ENCODE measurements at places on chromosomes 2 and 18.

- no peak for DNase-seq
Observed at GRCh38 chr2:236876642-236877041, 209.0 kb upstream of the COPS8 start.

GRCh38 chr2:191831410-191831994 is 15.4 kb downstream of the CAVIN2 start:
- DNase-seq = no peak

DNA sequence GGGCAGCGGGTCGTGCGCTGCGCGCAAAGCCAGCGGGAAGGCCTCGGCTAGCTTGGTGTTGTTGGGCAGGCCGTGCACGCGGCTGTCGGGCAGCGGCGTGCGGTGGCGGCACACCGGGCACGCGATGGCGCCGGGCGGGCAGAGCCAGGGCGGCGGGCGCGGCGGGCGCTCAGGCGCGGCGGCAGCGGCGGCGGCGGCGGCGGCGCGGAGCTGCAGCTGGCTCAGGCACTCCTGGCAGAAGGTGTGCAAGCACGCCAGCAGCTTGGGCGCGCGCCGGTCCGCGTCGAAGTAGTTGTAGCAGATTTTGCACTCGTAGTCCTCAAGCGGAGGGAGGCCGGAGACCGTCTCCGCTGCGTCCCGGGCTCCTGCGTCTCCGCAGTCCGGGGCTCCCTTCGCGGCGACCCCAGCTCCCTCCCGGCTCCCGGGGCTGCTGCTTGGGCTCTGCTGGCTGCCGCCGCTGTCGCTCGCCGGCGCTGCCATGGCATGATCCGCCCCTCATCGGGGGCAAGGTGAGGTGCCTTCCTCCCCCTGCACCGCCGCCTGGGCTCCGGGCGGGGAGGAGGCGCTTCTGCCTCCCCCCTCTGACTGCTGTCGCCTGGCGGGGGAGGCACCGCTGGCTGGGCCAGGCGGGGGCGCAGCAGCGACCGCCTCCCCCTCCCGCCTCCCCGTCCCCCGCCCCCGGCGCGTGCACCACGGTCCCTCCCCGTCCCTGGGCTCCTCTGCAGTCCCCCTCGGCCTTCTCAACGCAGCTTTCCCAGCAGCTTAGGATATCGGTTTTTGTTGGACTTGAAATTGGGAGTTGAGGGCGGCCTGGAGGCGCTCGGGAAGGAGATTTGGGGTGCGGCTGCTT is 21.0 kb upstream of the PAX3 start:
- no peak for DNase-seq

GRCh38 chr2:17815468-17816184 is 634 bp upstream of the MSGN1 start:
- no peak for DNase-seq

- DNase-seq = no peak
Observed at GRCh38 chr2:42754021-42754775, 9.7 kb downstream of the OXER1 start.

GRCh38 chr2:203670939-203671338 is 35.5 kb upstream of the CD28 start:
- DNase-seq = no peak

GRCh38 chr2:29055601-29056000 is 18.7 kb downstream of the PCARE start:
- DNase-seq = no peak

DNA sequence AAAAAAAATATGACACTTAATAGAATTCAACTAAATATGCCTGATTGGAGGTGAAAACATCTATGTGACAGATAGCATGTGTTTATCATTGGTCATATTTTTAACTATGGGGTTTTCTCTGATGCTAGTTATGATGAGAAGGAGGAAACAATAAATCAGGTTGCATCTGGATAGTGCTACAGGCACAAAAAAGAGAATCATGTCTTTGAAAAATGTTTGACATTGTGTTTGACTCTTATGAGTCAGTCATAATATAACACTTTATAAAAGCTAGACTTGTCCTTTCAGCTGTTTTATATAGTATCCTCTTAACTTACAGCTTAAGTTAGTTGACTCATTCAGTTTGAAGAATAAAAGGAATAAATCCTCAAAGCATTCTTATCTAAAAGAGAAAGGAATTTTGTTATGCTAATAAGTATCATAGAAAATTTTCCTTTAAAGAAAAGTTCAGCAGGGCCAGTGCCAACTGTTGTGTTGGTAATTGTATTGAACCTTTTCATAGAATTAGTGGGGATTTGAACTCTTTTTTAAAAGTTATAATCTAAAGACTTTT is 78.4 kb upstream of the UBXN4 start:
- no peak for DNase-seq

GRCh38 chr2:112048887-112049286 is 6.2 kb upstream of the TMEM87B start:
- DNase-seq = peak; percentile 14

- no peak for DNase-seq
Observed at GRCh38 chr2:124254621-124255020, 229.5 kb downstream of the CNTNAP5 start.

GRCh38 chr18:32884543-32884942 is 111.7 kb upstream of the KLHL14 start:
- DNase-seq = no peak

- no peak for DNase-seq
Observed at GRCh38 chr2:217396165-217396564, 536.3 kb upstream of the TNP1 start.

DNA sequence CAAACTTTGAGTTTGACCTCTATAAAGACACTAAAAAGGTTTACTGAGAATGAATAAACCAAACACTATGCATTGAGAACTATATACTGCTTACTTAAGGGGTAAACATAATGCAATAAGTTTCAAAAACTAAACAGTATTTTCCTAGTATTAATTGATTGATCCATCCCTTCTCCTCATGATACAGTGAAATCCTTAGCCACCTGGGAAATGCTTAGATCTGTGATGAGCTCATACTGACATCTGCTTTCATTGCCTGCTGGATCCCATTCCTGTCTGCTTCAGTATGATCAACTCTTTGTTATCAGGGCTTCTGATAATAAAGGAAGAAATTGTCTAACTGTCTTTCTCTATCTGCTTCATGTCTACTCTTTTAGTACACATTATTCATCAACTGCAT is 74.9 kb upstream of the UBE2E3 start:
- DNase-seq = no peak

- DNase-seq = no peak
Observed at GRCh38 chr2:58608146-58608545, 367.0 kb upstream of the FANCL start.

DNA sequence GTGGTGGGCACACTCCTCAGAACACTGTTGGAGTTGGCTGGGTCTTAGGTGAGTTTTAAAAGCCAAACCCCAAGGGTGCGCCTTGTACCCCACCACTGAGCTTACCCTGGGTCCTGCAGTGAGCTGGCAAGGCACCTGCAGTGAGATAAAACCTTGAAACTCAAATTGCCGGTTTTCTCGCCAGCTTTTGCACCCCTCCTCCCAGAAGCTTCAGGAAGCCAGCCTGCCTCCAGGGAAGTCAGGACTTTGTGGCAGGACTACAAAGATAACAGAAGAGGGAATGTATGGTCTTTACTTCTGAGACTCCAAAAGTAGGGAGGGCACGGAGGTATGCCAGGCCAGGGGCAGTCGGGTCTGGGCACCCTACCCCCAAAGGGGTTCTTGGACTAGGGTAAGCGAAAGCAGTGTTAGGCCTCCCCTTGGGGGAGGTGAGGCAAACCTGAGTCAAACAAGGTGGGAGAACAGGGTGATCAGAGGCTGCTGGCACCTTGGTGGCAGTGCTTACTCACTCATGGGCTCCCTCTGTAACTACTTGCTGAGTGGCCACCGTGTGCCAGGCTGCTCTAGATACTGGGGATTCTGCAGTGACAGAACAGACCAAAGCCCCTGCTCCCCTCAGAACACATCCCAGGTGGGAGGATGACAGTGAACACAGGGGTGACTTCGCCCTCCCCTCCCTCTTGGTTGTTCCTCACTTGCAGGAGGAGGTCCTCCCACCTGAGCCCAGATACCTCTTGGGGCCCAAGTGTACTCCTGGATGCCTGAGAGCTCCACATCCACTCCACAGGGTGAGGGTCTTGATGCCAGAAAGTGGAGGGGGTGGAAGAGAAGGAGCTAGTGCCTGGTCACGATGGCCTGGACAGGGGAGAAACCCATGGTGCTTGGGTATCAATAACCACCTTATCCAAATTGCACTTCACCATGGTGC is 69.3 kb upstream of the RGPD5 start:
- DNase-seq = no peak

DNA sequence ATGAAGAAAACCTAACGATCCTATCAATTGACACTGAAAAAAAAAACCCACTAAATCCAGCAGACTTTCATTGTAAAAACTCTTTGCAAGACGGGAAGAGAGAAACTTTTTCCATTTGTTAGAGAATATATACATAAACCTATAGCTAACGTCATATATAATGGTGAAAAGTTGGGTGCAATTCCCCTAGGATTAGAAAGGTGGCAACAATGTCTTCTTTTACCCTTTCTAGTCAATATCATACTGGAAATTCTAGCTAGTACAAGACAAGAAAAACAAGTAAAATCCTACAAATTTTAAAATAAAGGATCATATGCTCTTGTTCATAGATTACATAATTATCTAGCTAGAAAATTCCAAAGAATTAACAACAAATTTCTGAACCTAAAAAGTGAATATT is 1596.5 kb upstream of the LRRTM1 start:
- no peak for DNase-seq

DNA sequence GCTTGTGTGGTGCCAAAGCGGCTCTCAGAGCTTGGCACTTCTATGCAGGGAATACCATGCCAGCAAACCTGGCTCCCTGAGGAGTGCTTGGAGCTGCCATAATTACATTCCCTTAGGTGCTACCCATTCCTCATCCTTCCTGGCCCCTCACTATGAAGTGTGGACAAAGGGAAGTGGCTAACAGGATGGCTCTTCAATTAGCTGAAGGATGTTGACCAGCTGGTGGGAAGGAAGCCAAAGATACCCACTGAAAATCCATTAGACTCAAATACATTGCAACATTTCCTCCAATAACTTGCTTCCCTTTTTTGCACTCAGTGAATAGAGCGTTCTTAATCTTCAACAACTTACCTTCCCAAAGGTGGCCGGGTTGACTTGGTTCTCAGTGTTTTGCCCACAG is 8.5 kb downstream of the RFX8 start:
- no peak for DNase-seq

DNA sequence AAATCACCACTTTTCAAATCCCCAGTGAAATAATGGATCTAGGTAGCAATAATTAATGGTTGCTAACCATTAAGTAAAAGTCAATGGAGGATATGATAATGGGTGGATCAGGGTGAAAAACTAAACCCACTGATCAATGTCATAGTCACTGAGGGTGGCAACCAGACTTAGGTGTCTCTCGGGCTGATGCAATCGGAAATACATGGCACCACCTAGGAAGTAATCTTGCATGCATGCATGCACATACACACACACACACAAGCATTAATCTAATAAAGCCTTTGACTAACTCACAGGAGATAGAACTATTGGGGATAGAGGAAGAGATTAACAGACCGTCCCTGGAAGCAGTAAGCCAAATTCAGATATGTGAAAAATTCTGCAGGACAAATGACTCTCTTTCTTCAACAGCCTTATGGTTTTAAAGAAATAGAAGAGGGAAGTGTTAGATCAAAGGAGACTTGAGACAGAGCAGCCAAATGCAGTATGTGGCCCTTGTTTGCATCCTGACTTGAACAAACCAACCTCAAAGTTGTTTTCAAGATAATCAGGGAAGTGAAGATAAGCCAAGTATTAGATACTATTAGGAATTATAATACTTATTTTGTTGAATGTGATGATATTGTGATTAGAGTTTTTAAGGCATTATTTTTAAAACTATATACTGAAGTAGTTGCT is 186.0 kb upstream of the RMP24 start:
- no peak for DNase-seq

- no peak for DNase-seq
Observed at GRCh38 chr2:16765356-16765755, 99.7 kb upstream of the CYRIA start.

DNA sequence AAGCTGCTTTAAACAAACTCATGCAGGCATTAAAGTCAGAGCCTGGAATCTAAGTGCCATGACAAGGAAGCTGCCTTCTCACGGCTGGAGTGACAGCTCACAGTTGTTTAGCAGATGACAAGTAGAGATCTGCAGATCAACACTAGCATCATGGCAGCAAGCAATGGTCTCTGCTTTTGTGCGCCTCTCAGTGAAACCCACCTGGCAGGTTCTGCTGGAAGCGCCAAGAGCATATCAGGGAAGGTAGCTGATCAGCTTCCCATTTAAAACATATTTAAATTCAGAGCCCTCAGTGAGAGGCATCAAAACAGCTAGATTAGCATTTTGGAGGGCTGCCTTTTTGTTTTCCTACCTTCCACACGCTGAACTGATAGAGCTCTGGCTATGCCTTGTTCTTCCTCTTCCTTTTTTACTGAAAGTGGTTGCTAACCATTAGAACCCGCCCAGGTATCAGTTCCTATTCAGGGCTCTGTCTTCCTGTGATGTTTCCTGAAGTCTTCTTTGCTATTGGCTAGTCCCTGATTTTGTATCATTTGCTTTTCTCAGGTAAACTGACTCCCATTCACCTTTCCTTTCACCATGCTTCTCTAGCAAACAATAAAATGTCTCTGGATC is 70.8 kb downstream of the TMEM200C start:
- no peak for DNase-seq

- no peak for DNase-seq
Observed at GRCh38 chr2:221123396-221123795, 448.7 kb downstream of the EPHA4 start.

DNA sequence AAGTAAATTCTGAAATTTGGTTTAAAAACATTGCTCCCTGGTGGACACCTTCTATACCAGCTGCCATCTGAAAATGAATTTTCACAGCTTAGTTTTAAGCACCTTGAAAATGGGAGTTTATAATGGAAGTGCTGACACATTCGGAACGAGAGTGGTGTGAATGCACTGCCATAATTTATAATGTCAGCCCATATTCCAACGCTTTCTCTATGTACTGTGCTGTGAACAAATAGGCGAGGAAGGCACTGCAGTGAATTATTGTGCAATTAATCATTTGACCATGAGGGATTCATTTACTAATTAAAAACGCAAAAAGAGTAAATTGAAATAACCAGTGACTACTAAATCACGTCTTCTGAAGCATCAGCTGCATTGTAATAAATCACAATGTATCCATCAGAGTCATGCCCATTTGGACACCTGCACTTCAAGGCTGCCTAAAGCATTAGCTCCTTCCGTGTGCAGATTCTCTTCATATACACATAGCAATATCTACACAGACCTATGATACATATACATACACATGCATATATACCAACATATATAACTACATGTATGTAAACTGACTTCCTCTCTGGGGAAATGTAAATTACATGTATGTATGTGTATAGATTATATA is 699.8 kb downstream of the GALR1 start:
- no peak for DNase-seq

GRCh38 chr2:19837235-19837766 is 64.5 kb downstream of the TTC32 start:
- DNase-seq = no peak

- no peak for DNase-seq
Observed at GRCh38 chr18:48640566-48641270, 101.9 kb downstream of the CTIF start.

Measured in NCI-H446 treated with DMSO at 0.1 percent for 48 hours (cell line).